ENCODE measurements at places on chromosomes 16 and 17. TPM values are rescaled to one million over a fixed set of nuclear protein-coding genes. Genes with fewer than 3 reads are reported as not detected.

DNA sequence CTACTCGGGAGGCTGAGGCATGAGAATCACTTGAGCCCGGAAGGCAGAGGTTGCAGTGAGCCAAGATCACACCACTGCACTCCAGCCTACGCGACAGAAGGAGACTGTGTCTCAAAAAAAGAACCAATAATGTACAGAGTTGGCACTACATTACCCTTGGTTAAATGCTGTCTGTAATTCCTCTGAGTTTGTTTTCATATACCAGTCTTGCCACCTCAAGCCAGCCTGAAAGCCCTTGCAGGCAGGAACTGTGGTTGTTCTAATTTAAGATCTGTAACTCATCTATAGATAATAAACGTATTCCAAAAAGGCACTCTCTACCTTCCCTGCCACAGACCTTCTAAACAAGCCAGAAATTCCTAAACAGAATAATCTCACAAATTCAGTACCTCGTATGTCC lies 4.3 kb upstream of the KANSL1 start:
- no peak for DNase-seq

Gene METTL9
- 168 TPM for polyA plus RNA-seq

Gene HSPB9
- polyA plus RNA-seq: 0.52 TPM

Gene CDR2L
- 12.4 TPM for polyA plus RNA-seq

GRCh38 chr16:17511340-17511739 lies 40.6 kb upstream of the XYLT1 start:
- peak; percentile 1 for DNase-seq

GRCh38 chr16:85894266-85894665 lies 4.7 kb upstream of the IRF8 start:
- DNase-seq: no peak

DNA sequence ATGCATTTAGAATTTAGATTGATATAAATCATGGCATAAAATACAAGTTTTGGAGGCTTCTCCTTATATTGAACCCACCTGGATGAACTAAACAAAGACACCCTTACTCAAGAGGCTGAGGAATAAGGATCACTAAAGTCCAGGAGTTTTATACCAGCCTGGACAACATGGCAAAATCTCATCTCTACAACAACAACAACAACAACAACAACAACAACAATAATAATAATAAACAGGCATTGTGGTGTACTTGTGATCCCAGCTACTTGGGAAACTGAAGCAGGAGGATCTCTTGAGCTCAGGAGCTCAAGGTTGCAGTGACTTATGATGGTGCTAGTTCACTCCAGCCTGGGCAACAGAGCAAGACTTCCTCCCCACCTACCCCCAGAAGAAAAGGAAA lies 558.0 kb downstream of the TOX3 start:
- DNase-seq: no peak

Gene TCAP
- 1.8 TPM for polyA plus RNA-seq

DNA sequence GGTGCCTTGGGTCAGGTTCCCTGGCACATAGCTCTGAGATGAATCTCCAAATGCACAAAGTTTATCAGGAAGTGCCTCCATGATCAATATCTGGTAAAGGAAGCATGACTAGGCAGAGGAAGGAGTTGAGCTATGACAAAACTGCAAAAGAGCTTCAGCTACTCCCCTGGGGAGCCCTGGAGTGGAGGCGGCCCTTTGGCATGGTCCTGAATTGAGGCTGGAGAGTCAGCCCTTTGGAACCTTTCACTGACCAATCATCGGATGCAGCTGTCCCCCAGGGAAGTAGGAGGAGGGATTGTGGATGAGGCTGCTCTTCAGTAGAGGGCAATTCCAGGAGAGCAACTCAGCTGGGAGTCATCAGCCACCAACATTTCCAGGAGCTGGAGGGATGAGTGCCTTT lies 46.1 kb upstream of the NLRP1 start:
- no peak for DNase-seq

DNA sequence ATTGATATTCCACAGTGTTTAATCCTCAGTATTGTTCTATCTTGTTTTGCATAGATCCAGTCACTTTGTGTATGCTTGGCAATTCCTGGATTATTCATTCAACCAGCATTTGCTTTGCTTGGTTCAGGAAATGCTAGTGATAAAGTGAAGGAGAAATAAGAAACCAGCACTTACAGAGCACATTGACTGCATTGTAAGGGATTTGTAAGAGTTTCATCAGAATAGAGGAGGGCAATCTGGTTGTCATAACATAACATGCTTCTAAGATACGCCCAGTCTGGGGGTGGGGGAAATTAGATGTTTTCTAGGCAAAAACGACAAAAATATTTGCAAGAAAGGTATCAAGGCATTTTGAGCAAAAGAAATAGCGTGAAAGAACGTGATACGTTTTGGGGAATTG lies 40.4 kb downstream of the TNRC6A start:
- no peak for DNase-seq

DNA sequence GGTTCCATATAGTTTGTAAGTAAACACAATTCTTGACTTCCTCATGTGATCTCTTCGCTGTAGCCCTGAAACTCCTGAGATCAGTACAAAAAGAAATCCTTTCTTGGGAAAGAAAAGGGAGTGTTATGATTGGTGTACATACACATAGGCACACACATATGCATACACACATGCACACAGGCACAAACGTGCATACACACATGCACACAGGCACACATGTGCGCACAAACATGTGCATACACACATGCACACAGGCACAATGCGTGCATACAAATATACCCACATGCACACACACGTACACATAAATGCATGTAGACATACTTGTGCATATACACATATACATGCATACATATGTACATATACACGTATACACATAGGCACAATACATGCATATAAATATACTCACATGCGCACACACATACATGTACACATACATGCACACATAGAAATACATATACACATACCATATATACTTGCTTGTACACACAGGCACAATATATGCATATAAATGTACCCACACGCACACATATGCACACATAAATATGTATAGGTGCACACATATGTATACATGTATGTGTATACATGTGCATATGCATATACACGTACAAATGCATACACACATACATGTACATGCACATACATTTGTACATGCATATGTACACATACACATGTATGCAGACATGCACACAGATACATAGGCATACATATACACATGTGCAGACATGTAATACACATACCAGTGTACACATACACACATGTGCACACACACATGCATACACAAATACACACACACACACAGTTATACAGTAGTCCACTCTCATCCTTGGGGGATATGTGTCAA lies 26.4 kb downstream of the CMIP start:
- DNase-seq: no peak

Gene FMNL1
- polyA plus RNA-seq: 8.2 TPM

DNA sequence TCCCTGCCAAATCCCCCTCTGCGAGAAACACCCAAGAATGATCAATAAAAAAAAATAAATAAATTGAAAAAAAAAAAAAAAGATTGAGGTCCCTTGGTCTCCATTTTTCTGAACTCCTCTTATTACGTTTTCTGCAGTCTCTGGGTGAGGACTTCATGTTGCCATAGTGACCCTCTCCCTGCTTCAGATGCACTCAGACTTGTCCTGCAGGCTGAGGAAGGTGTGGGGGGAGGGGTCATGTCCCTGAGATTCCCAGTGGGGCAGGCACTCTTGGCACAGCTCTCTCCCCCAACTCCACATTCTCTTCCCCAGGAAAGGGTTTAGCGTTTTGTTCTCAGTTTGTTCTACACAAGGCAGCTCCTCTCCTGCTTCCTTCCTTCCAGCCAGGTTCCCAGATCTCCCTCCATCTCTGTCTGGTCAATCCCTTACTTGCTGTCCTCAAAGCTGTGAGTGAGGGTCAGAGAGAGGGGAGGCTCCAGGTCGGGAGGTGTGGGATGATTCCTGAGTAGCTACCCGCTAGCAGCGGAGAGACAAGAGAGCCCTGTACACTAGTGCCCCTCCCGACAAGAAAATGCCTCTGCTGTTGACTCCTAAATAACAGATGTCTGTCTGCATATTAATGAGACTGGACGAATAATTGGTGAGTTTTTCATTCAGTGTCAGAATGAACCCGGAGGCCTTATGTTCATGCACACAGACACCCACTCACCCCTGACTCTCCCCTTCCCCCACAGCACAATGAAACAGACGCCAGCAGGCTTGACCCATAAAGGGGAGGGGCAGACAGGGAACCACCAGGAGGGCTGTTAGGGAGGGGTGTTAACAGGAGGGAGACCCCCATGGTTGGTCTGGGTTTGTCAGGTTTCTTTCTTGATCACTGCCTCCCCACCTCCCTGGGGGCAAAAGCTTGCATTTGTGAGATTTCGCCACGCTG lies 9.2 kb downstream of the RND2 start:
- DNase-seq: no peak

- DNase-seq: no peak
Measured at GRCh38 chr17:27993723-27994310, 48.7 kb upstream of the NLK start.

GRCh38 chr16:4179763-4180260 lies 62.1 kb downstream of the SRL start:
- no peak for DNase-seq

Gene C17orf113
- polyA plus RNA-seq: 5.0 TPM

GRCh38 chr16:57866529-57866918 lies 64.2 kb upstream of the KIFC3 start:
- DNase-seq: no peak

DNA sequence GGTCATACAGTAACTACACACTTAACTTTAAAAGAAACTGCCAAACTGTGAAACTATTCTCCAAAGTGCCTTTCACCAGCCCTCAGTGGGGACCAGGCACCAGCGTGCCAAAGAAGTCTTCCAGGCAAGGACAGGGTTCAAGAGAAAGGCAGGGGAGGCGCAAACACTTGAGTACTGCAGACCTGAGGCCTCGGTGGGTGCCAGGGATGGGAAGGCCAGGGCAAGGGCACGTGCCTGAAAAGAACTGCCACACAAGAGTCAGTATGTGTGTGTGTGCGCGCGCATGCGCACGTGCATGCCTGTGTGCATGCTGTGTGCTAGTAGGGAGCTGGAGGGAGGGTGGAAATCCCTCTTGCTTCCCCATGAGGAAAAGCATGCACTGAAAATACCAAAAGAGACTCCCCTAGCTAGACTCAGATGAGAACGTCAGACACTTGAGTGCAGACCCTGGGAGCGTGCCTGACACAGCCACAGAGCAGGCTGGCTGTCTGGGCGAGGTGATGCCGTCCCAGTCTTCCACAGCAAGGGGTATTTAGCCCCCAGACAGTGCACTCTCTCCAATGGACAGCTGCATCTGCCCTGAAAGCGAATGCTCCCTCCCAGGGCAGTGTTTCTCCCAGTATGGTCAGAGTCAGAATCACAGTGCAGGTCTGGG lies 40.1 kb upstream of the GSG1L start:
- no peak for DNase-seq

Gene C16orf87
- 23.3 TPM for polyA plus RNA-seq

DNA sequence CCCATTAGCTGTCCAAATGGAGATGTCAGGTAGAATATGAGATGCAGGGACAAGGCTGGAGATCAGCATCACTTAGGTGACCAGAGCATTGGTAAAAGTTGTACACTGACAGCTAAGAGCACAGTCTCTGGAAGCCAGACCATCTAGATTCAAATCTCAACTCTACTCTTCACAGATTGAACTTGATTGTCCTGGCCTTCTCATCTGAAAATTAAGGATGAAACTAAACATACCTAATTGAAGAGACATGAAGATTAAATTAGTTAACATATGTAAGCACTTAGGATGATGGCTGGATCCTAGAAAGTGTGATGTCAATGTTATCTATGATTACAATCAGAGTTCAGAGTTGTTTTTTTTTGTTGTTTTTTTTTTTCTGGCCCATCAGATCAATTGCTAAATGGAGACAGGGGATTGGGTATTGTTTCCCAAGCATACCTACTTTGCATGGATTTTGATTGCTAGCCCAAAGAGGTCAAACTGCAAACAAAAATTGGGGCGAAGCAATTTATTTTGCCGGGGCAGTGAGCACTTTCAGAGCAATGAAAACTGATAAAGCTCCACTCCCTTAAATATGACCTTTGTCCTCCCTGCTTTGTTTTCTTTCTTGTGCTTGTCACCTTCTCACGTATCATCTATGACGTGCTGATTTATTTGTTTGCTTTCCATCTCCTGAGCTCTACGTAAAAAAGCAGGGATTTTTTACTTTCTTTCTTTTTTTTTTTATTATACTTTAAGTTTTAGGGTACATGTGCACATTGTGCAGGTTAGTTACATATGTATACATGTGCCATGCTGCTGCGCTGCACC lies 217.6 kb upstream of the CPHXL start:
- no peak for DNase-seq

GRCh38 chr17:79045842-79046196 lies 21.9 kb downstream of the C1QTNF1 start:
- DNase-seq: peak; percentile 53

Gene TPSB2
- 0.19 TPM for polyA plus RNA-seq

Gene OGFOD3
- 35.4 TPM for polyA plus RNA-seq

DNA sequence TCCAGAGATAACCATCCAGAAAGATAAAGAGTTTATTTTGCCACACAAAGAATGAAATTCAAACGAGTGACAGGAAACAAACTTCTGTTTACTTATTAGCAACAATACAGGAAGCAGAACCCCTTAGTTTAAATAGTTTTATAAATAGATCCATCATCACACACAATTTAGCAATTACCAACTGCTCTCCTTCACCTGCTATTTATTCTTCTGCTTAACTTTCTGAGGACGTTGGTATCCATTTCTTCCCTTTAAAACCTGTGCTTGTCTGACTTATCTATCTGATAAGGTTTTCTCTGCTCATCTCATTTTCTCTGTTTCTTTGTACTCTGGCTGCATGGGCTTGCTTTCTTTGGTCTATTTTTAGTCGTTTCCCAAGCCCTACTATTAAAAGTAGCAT lies 4.3 kb upstream of the ADAMTS18 start:
- no peak for DNase-seq

Gene WNT3
- 2.2 TPM for polyA plus RNA-seq

Gene RSKR
- polyA plus RNA-seq: 27.9 TPM

DNA sequence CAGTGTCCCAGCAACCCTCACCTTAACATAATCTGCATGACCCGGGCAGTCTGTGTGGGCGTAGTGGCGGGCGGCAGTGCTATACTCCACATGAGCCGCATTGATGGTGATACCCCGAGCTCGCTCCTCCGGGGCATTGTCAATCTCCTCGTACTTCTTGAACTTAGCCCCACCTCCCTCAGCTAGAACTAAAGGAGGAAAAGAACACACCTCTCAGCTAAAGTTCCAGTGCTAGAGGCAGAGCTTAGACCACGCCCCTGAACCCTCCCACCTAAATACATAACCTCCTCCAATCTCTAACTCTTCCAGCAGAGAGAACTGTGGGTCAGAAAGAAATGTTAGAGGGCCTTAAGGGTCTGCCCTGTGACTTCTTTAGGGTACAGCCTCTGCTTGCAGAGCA lies 855 bp downstream of the TUFM start:
- DNase-seq: no peak

- no peak for DNase-seq
Measured at GRCh38 chr17:75010683-75011400, 1.6 kb upstream of the MRPL58 start.

- no peak for DNase-seq
Measured at GRCh38 chr17:9905902-9906301, 831 bp upstream of the RCVRN start.

DNA sequence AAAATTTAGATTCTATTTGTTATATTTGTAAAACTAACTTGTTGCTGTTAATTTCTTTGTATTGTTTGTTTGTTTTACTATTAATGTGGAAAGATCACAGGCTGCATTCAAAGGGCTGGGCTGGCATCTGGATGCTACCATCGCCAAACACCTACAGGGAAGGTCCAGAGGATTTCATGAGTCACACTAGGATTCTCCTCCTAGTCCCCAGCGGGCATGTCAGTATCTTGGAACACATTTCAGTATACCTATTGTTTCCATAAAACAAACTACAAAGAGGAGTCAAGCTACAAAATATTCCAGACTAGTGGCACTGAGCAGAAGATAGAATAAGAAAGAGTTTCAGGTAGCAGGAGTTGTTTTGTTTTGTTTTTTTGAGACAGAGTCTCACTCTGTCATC lies 55.3 kb downstream of the NOG start:
- no peak for DNase-seq

Measured in right lung (tissue), 10 donors.